ENCODE measurements at places on chromosomes 16 and 17.

GRCh38 chr17:79045842-79046196 is 21.9 kb downstream of the C1QTNF1 start:
- peak; percentile 75 for DNase-seq

- DNase-seq: no peak
Measured at GRCh38 chr17:19948116-19948943, 29.3 kb downstream of the AKAP10 start.

DNA sequence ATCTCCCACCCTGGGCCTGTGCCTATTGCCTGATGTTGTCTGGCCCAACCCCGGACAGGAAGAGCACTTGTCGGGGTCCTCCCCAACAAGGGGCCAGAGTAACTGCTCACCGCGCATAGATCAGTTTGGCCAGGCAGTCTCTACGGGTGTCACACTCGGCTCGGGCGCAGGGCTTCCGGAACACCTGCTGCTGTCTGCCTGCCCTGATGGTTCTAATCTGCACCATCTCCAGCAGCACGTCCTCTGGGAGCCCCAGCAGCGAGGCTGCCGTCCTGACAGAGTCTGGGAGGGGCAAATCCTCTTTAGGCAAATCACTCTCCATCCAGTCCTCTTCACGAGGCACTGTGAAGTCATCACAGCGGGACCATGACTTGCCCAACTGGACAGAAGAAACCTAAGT is 24.0 kb downstream of the MYO19 start:
- no peak for DNase-seq

DNA sequence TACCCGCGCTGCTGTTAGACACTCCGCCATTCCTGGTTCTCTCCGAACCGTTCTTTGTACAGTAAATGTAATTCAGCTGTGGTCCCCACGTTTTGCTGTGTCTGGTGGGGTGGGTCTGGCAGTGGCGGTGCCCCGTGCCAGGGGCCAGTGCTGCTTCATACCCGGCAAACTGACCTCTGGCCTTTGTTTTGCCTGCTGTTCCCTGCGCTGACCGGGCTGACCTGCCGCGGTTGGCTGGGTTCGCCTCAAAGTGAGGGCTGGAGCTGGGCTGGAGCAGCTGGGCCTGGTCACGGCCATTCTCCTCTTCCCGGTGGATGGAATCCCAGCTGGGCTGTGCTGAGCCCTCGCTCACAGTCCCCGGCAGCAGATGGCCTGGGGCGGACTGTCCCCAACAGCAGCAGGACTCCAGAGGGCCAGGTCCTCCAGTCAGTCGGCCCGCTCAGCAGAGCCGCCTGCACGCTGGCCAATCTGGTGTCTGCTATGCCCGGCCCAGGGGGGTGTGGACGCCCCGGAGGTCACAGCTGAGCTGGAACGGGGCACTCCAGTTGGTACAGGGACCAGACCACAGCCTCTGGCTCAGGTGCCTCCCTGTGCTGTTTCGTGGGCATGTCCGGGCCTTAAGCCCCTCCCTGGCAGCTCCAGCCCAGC is 1.5 kb upstream of the WFIKKN1 start:
- DNase-seq: no peak

GRCh38 chr16:3190949-3191353 is 2.9 kb downstream of the OR1F1 start:
- DNase-seq: no peak

DNA sequence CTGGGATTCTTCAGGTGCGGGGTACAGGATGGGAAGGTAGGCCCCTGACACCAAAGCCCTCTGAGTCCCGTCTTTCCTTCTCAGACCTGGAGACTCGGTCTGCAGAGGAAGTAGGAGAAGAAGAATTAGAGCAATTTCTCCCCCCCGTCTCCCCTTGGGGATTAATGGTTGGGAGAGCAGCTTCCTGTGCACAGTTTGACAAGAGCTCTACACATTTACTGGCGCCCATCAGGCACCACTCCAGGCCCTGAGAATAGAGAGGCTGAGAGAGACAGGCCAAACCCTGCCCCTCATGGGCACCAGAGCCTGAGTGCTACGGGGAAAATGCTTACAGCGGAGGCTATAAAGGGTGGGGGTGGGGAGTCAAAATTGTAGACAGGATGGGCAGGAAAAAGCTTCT is 3.5 kb upstream of the C16orf74 start:
- peak; percentile 31 for DNase-seq

All from NCI-H1417 (cell line).